ENCODE measurements at places on chromosomes 11 and 22.

DNA sequence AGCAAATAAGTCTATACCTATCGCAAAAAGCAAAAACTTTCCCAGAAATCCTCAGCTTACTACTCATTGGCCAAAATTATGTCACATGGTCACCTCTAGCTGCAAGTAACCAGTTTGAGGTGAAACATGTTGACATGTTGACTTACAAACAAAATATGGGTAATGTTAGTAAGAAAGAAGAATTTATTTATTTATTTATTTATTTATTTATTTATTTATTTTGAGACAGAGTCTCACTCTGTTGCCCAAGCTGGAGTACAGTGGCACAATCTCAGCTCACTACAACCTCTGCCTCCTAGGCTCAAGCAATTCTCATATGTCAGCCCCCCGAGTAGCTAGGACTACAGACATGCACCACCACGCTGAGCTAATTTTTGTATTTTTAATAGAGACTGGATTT lies 5.4 kb upstream of the SLC35C1 start:
- DNase-seq = no peak

- DNase-seq = no peak
These were observed 46.6 kb upstream of the CTSC start for GRCh38 chr11:88384004-88384668.

DNA sequence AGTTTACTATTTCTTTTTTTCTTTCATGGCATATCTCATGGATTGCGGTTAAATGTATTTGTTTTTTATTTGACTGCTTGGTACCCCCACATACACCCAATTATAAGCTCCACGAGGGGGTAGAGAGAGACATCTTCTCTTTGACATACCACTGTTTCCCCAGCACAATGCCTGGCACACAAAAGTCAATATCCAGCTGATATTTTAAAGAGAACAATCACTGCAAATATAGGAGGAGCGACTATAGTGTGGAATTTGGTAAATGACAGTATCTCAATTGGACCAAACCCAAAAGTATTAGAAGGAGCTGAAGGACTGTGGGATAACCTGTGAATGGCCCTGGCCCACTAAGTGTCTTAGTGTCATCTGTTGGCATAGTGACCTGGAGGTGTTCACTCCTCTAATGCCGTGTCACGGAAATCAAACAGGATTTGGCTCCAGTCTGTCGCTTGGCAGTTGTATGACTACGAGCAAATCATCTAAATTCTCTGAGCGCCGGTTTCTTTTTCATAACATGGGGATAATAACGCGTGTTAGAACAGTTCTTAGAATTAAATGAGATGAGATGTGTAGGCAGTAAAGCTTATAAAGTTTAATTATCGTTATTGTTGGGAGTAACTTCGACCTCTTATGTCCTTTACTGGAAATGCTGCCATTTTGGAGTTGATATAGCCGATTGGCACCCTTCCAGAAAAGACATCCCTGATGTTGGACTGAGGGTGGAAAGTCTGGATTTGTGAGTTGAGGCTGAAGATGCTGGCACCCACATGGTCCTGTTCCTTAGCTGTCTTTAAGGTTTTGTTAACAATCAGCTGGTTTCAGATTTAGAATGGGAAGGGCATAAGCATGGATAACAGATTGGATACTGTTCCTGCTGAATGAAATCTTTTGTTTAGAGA lies 144.5 kb downstream of the DBX1 start:
- DNase-seq = no peak

DNA sequence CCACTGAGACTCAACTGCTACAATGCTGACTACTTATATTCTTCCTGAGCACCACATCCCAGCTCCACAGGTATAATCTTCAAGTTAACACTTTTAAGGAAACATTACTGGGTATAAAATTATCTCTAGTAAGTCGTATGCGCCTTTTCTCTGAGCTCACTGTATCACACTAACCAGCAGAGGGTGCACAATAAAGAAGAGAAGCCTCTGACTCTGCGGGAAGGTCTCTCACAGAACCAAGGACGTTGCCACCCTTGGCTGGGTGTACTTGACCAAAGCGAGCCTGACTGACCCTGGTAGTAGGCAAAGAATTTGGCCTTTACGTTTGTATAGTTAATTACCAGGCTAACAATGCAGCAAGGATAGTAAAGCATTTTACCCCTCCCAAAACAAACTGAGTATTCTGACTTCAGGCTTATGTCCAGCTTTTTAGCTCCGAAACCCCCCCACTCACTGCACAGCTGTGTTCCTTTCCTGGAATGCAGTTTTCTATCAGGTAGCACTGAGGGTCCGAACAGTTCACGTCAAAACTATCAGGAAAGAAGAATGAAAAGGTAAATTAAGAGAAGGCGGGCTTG lies at the start of gene BTBD18:
Gene BTBD18 (minus strand): TSS at position 144 of the 578 bp plus-strand sequence. CDS start 631 bp downstream, outside the sequence.
- peak; percentile 32 for DNase-seq

DNA sequence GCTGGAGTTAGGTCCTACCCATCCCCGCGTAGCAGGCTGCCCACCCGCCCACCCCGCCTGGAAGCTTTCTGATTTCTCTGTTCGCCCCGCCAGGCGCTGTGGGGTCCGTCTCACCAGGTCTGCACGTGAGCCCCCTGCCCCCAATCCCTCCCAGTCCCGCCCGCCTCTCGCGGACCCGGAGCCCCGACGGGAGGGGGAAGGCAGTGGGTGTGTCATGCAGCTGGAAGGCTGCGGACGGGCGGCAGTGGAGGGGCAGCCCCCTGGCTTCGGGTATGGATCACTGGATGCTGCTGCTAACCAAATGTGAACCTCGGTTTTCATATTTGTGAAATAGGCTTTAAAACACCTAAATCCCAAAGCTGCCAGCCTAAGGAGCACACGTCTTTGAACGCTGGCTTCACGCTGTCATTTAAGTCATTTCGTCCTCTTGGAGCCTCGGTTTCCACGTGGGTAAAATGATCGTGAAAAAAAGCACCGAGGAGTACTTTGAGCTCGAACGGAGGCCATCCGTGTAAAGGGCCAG lies 568 bp upstream of the BIK start:
- peak; percentile 49 for DNase-seq

GRCh38 chr22:46149512-46150033 lies 753 bp upstream of the PPARA start:
- peak; percentile 56 for DNase-seq

DNA sequence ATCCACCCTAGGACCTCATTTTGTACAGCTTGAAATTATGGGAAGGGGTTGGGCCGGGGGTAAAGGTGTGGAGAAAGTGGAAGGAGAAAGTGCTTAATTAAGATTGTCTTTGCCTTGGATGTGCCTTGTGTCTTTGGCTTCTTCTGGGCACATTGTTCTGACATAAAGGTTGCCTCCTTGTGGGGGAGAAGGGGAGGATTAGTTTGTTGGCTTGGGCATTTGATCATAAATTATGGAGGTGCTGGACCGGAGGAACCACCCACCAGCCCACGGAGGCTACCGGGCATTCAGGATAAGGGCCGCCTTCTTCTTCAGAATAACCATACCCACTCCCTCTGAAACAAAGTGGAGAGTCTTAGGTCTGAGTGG lies 1.3 kb downstream of the PAFAH1B2 start:
- no peak for DNase-seq

GRCh38 chr11:122115524-122116379 lies at the start of gene BLID:
Gene BLID (minus strand): TSS chr11:122116215. CDS start chr11:122115922, 293 bp downstream.
- peak; percentile 79 for DNase-seq

DNA sequence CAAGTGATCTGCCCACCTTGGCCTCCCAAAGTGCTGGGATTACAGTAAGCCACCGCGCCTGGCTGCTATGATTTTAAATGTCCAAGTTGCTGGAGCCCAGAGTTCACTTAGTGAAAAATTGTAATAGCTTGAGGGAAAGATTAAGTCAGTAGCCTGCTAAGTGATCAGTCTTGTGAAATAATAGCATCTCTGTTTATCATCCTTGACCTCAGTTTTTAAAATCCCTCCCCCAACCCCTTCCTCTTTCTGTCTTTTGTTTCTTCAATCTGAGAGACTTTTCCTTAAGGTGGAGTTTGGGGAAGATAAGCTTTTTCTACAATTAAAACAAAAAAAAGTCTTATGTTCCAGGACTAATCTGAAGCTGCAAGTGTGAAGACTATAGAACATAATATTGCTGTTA lies 6.4 kb downstream of the HIPK3 start:
- DNase-seq = no peak

- peak; percentile 94 for DNase-seq
These were observed 859 bp upstream of the FGF19 start for GRCh38 chr11:69704508-69705253.

DNA sequence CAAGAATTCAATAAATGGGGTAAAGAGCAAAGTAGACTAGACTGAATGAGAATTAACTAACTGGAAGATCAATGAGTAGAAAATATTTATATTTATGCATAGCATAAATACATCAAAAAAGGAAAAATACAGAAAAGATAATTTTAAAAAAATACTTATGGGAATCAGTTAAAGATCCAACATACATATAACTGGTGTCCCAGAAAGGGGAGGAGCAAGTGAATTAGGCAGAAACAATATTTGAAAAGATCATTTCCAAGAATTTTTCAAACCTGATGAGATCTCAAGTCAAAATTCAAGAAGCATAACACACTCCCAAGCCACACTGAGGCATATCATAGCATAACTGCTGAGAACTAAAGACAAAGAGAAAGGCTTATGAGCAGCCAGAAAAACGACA lies 62.7 kb upstream of the SHISAL1 start:
- no peak for DNase-seq

GRCh38 chr11:128205796-128206195 lies 381.6 kb downstream of the ETS1 start:
- no peak for DNase-seq

GRCh38 chr11:133950874-133951326 lies 5.9 kb downstream of the IGSF9B start:
- DNase-seq = peak; percentile 42

DNA sequence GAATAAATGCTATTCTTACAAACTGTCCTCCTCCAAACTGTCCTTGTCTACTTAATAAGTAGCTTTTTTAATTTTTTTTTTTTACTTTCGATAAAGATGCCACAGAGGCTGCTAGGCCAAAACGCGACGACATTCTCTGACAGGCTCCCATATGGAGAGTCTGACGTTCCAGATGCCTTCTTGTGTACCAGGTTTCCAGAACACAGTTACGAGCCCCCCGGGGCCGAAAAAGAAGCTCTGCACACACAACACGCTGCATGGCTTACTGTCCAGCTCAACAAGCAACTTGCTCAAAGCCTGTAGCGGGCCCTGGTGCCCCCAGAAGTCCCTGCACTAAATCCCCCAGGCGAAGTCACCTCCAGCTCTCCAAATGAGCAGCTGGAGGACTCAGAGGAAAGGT lies 39.3 kb downstream of the LARGE1 start:
- no peak for DNase-seq

DNA sequence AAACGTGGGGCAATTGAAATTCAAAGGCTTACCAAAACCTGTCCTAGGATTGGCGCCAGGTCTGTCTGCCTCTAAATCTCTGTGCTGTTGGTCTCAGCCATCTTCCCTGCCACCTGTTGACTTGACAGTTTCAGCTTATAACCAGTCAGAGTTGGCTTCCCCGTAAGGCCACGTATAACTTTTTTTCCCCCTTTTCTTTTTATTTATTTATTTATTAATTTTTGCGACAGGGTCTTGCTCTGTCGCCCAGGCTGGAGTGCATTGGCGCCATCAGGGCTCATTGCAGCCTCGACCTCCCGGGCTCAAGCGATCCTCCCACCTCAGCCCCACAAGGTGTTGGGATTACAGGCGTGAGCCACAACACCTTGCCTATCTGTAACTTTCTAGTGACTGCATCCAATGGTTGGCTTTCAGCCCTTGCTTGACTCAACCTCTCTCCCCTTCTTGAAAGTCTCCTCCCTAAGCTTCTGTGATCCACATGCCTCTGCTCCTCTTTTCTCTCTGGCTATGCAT lies 1.4 kb upstream of the SYVN1 start:
- DNase-seq = no peak
